ENCODE measurements at places on chromosomes 7 and 10.
A peak's percentile ranks its signal among the peaks of the same experiment; 100 is the strongest.

DNA sequence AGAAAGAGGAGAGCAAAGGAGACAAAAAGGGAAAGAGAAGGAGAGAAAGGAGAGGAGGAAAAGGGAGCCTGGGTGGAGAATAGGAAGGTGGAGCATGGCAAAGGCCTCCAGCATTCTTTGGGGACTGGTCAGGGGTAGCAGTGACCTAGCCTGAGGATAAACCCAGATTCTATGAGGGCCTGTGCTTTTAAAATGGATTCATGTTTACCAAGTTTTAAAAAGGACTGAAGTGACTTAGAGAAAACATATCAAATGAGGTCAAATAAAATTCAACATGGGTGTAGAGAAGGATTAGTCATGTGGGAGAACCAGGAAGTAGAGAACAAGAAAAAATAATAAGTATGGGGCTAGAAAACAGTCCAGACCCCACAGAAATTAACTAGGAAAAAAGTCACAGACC, 20.7 kb downstream of the CREB3L2 start:
- DNase-seq, result no peak

DNA sequence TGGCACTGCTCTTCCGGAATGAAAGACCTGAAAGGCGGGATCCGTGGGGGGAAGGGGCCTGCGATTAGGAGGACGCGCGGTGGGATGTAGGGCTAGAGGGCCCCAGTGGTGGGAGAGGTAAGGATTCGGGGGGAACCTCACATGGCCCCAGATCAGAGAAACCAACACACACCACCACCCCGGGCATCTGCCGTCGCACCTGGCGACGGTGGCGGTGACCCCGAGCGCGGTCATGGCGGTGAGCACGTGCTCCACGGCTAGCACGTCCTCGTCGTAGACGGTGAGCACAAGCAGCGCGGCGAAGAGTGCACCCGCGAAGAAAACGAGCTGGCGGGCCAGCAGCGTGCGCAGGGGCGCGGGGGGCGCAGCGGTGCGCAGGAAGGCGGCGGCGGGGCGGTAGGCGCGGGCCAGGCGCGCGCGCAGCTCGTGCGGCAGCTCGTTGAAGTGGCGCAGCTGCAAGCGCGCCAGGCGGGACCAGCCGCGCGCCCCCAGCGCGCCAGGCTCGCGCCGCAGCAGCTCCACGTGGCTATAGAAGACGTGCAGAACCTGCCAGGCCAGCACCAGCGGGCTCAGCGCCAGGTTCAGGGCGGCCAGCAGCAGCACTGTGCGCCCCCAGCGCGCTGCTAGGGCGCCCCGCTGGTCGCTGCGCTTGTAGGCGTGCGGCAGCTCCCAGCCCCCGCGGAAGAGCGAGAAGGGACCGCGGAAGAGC, 5.7 kb downstream of the ATG9B start:
- DNase-seq, result no peak

GRCh38 chr10:116490028-116490662, 55.6 kb upstream of the PNLIP start:
- DNase-seq, result peak; percentile 3

- DNase-seq, result no peak
These were observed 258.6 kb downstream of the CNTNAP2 start for GRCh38 chr7:146375170-146375569.

- peak; percentile 24 for DNase-seq
These were observed 150.2 kb downstream of the REEP3 start for GRCh38 chr10:63671317-63671937.

- DNase-seq, result no peak
These were observed 156.1 kb upstream of the PLXDC2 start for GRCh38 chr10:19659920-19660655.

- peak; percentile 57 for DNase-seq
These were observed 536 bp downstream of the C10orf105 start for GRCh38 chr10:71719042-71719441.

GRCh38 chr7:134707663-134708378, 61.2 kb downstream of the BPGM start:
- DNase-seq, result no peak

GRCh38 chr10:24674892-24675632, 48.6 kb downstream of the ARHGAP21 start:
- DNase-seq, result no peak

All from globus pallidus (tissue), 1 donor.